Right ventricle myocardium superior (tissue), 1 donor: ENCODE measurements at places on chromosomes 6 and 20. TPM values are rescaled to one million over a fixed set of nuclear protein-coding genes. Genes with fewer than 3 reads are reported as not detected.

Gene PPARD
- 12.8 TPM for total RNA-seq

Gene MOXD1
- total RNA-seq, result 2.2 TPM

Gene SPDEF
- not detected for total RNA-seq

Gene CARMIL1
- total RNA-seq, result 3.4 TPM

Gene FRMD1
- total RNA-seq, result 1.0 TPM

DNA sequence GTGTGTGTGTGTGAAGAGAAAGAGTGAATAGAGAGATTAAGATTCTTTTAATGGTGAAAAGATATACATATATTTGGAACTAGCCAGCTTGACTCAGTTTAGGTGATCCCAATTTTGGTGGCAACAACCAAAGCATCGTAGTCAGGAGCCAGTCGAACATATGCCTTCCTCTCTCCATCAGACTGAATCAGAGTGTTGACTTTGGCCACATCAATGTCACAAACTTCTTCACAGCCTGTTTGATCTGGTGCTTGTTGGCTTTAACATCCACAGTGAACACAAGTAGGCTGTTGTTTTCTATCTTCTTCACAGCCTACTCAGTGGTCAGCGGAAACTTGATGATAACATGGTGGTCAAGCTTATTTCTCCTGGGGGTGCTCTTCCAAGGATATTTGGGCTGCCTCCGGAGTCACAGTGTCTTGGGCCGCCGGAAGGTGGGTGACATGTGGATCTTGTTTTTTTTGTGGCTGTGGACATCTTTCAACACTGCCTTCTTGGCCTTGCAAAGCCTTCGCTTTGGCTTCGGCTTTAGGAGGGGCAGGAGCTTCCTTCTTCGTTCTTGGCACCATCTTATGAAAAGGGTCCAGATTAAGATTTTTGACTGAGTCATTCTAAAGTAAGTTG is 3.4 kb downstream of the HLA-F start:
- DNase-seq, result no peak

DNA sequence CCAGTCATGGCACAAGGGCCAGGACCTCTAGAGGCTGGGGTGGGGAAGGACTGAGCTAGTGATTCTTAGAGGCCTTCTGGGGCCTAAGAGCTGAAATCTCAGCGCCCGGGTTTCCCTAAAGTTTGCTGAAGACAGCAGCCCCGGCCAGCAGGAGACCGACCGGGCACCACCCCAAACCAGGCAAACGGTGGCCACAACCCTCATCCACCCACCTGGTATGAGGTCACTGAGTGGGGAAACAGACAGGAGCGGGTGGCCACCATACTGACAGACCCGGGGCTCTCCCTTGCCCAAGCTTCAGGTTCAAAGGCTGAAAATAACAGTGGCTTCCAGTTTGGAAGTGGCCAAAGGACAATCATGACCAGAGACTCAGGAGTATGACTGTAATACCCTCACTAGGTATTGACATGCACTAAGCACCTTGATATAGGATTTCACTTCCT is 35.0 kb upstream of the ID1 start:
- no peak for DNase-seq

DNA sequence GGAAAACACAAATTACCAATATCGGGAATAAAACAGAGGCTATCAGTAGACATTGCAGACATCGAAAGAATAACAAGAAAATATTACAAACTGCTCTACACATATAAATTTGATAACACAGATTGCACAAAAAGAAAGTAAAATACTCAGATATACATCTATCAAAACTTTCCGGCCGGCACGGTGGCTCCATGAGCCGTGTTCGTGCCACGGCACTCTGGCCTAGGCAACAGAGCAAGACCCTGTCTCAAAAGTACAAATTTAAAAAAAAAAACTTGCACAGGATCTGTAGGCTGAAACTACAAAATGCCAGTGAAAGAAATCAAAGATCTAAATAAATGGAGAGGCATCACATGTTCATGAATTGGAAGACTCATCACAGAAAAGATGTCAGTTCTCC is 49.4 kb downstream of the SNX5 start:
- DNase-seq, result no peak

DNA sequence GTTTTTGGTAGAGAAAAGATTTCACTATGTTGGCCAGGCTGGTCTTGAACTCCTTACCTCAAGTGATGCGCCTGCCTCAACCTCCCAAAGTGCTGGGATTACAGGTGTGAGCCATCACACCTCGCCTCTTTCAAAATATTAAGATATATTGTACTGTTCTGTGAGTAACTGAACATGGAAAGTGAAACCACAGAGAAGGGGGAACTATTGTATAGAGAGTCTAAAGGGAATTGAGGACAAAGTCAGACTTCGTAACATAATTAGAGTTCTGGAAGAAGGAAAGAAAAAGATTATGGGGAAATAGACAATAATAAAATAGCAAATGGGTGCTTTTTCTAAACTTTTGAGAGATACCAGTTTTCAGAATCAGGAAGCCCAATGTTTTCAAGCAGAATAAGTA is 17.4 kb upstream of the AKAP7 start:
- no peak for DNase-seq

GRCh38 chr6:43724354-43724753 is 36.8 kb upstream of the MRPS18A start:
- no peak for DNase-seq

GRCh38 chr6:148345176-148345575 is 2.5 kb downstream of the SASH1 start:
- no peak for DNase-seq

DNA sequence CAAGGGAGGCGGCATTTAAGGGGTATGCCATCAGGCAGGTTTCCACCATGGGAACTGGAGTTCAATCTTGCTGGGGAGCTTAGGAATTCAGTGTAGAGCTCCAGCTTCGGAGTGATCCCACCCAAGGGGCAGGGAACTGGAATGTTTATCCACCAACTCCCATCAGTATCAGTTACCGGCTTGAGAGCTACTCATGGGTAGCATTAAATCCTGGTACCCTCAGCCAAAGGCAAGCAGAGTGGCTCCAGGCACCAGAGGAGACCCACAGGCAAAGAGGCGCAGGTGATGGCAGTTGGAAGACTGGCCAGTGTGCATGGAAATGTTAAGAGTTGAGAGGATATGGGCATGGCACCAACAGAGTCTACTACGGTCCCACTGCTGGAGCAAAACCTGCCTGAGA is 14.1 kb downstream of the EDEM2 start:
- DNase-seq, result no peak

- DNase-seq, result no peak
These were observed 44.5 kb upstream of the RPS6KA2 start for GRCh38 chr6:166671434-166672081.

GRCh38 chr6:134529305-134529704 is 211.4 kb upstream of the SGK1 start:
- DNase-seq, result no peak

DNA sequence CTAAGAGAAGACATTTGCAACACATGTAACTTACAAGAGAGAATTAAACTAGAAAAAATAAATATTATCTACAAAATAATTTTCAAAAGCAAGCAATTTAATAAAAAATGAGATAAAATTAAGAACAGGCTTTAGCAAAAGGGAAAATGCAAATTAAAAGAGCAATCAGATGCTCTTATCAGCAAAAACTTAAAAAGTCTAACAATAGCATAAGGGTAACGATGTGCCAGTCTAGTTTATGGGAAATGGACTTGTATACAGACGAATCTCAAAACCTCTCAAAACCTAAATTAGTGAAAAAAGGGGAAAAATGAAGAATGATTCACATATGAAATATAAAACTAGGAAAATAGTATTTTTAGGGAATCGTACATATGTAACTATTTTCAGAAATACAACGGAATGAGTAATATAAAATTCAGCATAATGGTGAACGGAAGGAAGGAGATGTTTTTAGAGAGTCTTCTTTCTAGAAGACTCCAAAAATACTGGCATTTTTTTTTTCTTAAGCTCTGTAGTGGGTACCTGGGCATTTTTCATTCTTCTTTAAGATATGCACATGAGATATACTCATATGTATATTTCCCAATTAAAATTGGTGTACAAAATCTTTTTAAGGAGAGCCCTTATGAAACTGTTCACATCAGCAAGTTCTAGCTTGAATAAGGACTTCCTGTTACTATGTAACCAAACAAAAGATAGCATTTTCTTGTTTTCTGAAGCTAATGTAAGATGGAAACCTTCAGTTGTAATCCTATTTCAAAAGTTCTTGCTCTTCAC is 927 bp upstream of the MANEA start:
- DNase-seq, result no peak

- no peak for DNase-seq
These were observed 66.2 kb upstream of the IYD start for GRCh38 chr6:150302520-150303176.
